ENCODE measurements at places on chromosomes 7 and 10. TPM values are rescaled to one million over a fixed set of nuclear protein-coding genes. Genes with fewer than 3 reads are reported as not detected.

The UNC5B gene
- 13.0 TPM for total RNA-seq

The PNLIPRP3 gene
- not detected for total RNA-seq

The AKR1C1 gene
- total RNA-seq = 0.67 TPM

The NXPH1 gene
- not detected for total RNA-seq

The NRAP gene
- not detected for total RNA-seq

The HTRA1 gene
- total RNA-seq = 1,546 TPM

GRCh38 chr10:61992671-61993668 lies 91.5 kb downstream of the ARID5B start:
- no peaks in the 10 kb centered on the region for H3K27me3 ChIP-seq
- H3K4me1 ChIP-seq = peaks cover 62% of the 10 kb centered on the region
- no peak for DNase-seq
- peak overlapping the region; percentile 51 for H3K4me3 ChIP-seq

GRCh38 chr10:67771200-67771599 lies 66.8 kb downstream of the DNAJC12 start:
- H3K36me3 ChIP-seq = no peaks in the 10 kb centered on the region
- H3K27ac ChIP-seq = no peak overlapping the region
- peaks cover 26% of the 10 kb centered on the region for H3K27me3 ChIP-seq

GRCh38 chr10:96719850-96720421 lies 378 bp downstream of the PIK3AP1 start:
- H3K27ac ChIP-seq = no peak overlapping the region
- peak overlapping the region; percentile 72 for H3K4me3 ChIP-seq
- H3K27me3 ChIP-seq = peaks cover 34% of the 10 kb centered on the region
- no peak for DNase-seq

DNA sequence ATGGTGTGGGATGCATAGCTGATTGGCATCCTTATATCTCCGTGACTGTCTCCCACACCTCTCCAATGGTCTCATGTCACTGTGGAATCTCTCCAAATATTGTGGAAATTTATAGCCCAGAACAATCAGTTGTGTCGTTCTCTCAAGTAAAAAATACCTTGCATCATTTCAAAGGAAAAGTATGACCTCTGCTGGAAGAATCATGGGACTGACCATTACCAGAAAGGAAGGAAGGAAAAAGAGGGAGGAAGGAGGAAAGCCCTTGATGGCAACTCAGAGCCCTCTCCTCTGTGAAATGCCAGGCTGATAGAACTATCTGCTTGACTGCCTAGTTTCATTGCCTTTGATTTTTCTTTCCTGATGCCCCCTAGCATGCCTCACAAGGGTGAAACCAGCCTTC lies 76.3 kb downstream of the FOXI2 start:
- DNase-seq = no peak
- H3K4me1 ChIP-seq = no peaks in the 10 kb centered on the region
- H3K27me3 ChIP-seq = no peaks in the 10 kb centered on the region
- no peaks in the 10 kb centered on the region for H3K36me3 ChIP-seq
- no peak overlapping the region for H3K4me3 ChIP-seq

GRCh38 chr10:98252464-98252863 lies 15.5 kb downstream of the LOXL4 start:
- peaks cover 3% of the 10 kb centered on the region for H3K4me1 ChIP-seq
- no peaks in the 10 kb centered on the region for H3K27me3 ChIP-seq
- peaks cover 12% of the 10 kb centered on the region for H3K36me3 ChIP-seq

DNA sequence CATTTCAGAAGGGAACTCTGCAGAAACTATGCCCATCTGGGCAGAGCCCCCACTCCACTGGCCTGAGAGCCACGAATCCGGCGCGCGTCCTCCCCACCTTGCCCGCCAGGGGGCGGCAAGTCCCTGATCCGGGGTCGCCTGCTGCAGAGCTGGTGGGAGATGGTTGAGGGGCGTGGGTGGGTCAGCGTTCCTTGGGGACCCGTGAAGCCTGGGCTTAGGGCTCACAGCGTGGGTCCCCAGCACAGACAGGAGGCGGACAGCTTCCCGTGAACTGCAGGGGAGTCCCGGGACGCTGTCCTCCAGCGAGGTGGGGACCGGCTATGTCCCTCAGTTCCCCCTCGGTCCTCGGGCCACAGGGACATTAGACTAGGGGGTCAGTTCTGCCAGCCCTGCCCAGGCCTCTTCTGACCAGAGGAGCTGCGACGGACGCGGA lies 585 bp upstream of the POP7 start:
- peak; percentile 95 for DNase-seq
- peaks cover 6% of the 10 kb centered on the region for H3K27me3 ChIP-seq
- H3K36me3 ChIP-seq = peaks cover 1% of the 10 kb centered on the region

- peaks cover 2% of the 10 kb centered on the region for H3K4me1 ChIP-seq
- peaks cover 74% of the 10 kb centered on the region for H3K36me3 ChIP-seq
- H3K27me3 ChIP-seq = no peaks in the 10 kb centered on the region
- no peak overlapping the region for H3K4me3 ChIP-seq
Observed at GRCh38 chr7:99623702-99624447, 7.1 kb downstream of the ZSCAN25 start.

DNA sequence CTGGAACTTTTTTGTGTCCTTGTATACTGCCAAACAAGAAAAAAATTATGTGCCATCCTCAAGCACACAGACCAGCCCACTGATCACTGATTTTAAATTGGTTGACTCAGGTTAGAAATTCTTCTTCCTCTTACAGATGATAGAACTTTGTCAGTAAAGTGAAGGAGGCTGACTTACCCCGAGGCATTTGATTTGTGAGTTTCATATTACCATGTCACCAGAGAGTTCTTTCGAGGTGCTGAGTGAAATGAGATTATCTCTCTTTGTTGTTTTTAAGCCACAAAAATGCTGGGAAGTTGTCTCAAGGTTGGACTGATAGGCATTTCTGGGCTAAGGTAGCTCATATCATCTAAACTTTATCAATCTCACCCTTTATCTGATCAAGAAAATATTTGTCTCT lies 78.8 kb upstream of the FAM180A start:
- H3K27ac ChIP-seq = no peak overlapping the region
- H3K4me1 ChIP-seq = no peaks in the 10 kb centered on the region
- H3K36me3 ChIP-seq = no peaks in the 10 kb centered on the region
- no peak overlapping the region for H3K4me3 ChIP-seq
- DNase-seq = no peak
- H3K27me3 ChIP-seq = peaks cover 30% of the 10 kb centered on the region

- no peaks in the 10 kb centered on the region for H3K36me3 ChIP-seq
- no peak for DNase-seq
- H3K27ac ChIP-seq = no peak overlapping the region
- no peaks in the 10 kb centered on the region for H3K27me3 ChIP-seq
Observed at GRCh38 chr10:69048103-69048502, 39.8 kb upstream of the SRGN start.

DNA sequence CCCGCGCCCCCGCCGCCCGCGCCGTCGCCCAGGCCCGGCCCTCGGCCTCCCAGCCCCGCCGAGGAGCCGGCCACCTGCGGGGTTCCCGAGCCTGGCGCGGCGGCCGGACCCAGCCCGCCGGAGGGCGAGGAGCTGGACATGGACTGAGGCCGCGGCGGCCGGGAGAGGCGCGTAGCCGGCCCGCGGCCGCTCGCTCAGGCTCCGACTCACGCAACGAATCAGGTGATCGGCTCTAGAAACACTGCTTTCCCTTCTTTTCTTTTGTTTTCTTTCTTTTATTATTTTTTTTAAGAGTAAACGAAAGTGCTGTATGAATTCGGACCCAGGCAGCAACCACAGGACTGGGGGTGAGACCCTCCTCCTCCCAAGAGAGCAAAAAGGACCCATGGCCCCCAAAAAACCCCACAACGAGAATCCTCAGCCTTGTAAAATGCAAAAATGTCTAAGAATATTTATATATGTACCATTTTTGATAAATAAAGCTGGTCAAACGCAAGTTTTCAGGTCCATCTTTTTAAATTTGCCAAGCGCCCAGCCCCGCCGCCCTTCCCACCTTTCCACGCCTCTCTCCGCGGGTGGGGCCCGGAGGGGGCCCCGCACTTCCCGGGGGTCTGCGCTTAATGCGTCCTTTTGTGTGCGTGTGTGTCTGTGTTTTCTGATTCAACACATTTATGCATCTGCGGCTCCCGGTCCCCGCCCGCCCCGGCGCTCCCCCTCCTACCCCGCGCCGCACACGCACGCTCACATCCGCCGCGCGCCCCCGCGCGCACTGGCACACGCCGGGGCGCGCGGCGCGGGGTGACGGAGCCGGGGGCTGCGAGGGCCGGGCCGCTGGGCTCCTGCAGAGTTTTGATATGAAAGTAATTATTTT lies 4.4 kb downstream of the UNCX start:
- peaks cover 50% of the 10 kb centered on the region for H3K27me3 ChIP-seq
- H3K27ac ChIP-seq = no peak overlapping the region
- H3K36me3 ChIP-seq = peaks cover 9% of the 10 kb centered on the region
- DNase-seq = no peak
- peak overlapping the region; percentile 29 for H3K4me3 ChIP-seq
- peaks cover 6% of the 10 kb centered on the region for H3K4me1 ChIP-seq

- peaks cover 58% of the 10 kb centered on the region for H3K27me3 ChIP-seq
- peaks cover 6% of the 10 kb centered on the region for H3K4me1 ChIP-seq
- H3K36me3 ChIP-seq = no peaks in the 10 kb centered on the region
- H3K4me3 ChIP-seq = peak overlapping the region; percentile 75
- DNase-seq = no peak
Observed at GRCh38 chr10:80356989-80357850, 639 bp downstream of the DYDC2 start.

- no peak overlapping the region for H3K4me3 ChIP-seq
- H3K27me3 ChIP-seq = no peaks in the 10 kb centered on the region
- H3K36me3 ChIP-seq = peaks cover 7% of the 10 kb centered on the region
- DNase-seq = no peak
- peak overlapping the region; percentile 92 for H3K27ac ChIP-seq
- H3K4me1 ChIP-seq = peaks cover 85% of the 10 kb centered on the region
Observed at GRCh38 chr7:36395171-36395894, 5.7 kb downstream of the ANLN start.

DNA sequence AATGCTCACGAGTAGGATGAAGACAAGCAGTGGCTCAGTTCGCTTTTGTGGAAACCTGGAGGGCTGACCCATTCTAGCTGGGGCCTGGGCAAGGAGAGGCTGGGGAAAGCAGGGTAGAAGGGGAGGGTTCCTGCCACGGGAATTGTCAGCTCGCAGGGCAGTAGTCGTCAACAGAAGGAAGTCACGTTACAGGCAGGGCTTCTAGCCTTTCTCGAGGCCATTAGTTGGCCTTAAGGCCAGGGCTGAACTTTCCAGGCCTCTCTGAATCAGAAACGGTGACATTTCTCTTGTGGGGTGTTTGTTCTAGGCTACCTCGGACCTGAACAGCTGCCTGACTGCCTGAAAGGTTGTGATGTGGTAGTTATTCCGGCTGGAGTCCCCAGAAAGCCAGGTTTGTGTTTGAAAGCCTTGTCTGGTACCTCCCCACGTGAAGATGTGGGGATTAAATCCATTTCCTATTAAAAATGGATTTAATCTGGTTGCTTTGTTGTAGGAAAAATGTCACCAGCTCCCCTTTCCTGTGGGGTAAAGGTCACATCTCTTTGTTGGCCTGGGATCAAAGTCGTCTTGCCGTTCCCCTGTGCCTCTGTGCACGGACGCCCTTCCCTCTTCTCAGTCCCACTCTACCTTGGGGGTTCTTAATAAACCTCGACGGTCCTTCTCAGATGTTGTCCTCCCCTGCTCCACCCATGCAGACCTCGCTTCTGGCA lies 9.4 kb downstream of the MDH2 start:
- peaks cover 31% of the 10 kb centered on the region for H3K36me3 ChIP-seq
- H3K27me3 ChIP-seq = no peaks in the 10 kb centered on the region
- H3K4me1 ChIP-seq = no peaks in the 10 kb centered on the region
- no peak overlapping the region for H3K4me3 ChIP-seq
